ENCODE measurements at places on chromosomes 16 and 17. TPM values are rescaled to one million over a fixed set of nuclear protein-coding genes. Genes with fewer than 3 reads are reported as not detected.
A peak's percentile ranks its signal among the peaks of the same experiment; 100 is the strongest.

GRCh38 chr17:37137906-37138514 is 189.3 kb downstream of the AATF start:
- no peak overlapping the region for H3K27ac ChIP-seq
- H3K27me3 ChIP-seq = no peaks in the 10 kb centered on the region
- H3K4me1 ChIP-seq = no peaks in the 10 kb centered on the region

Gene HSPB9
- total RNA-seq = 0.17 TPM

- no peak overlapping the region for H3K27ac ChIP-seq
- no peaks in the 10 kb centered on the region for H3K4me1 ChIP-seq
- no peak overlapping the region for H3K4me3 ChIP-seq
Observed at GRCh38 chr16:54231336-54231735, 55.3 kb downstream of the IRX3 start.

DNA sequence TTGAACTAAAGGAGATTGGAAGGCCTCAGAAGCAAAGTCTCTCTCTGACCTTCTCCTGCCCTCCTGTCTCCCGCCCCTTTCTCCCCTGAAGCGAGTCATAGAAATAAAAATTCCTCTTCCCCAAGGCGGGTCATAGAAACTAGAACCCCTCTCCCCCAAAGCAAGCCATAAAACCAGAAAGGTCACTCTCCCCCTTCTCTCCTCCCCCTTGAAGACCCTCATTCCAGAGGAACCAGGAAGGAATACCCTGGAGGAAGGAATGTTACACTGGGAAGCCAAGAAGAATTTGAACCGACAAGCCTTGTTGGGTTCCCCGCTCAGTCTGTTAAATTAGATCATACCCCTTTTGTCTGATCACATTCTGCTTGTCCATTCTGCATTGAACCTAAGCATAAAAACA is 2.7 kb upstream of the GJC1 start:
- H3K36me3 ChIP-seq = no peaks in the 10 kb centered on the region
- no peak overlapping the region for H3K27ac ChIP-seq
- H3K27me3 ChIP-seq = no peaks in the 10 kb centered on the region
- H3K4me3 ChIP-seq = no peak overlapping the region
- no peak for DNase-seq
- H3K4me1 ChIP-seq = peaks cover 10% of the 10 kb centered on the region

GRCh38 chr16:69890114-69890891 is 60.8 kb upstream of the CLEC18A start:
- DNase-seq = no peak
- no peak overlapping the region for H3K4me3 ChIP-seq
- H3K4me1 ChIP-seq = no peaks in the 10 kb centered on the region
- no peaks in the 10 kb centered on the region for H3K27me3 ChIP-seq
- H3K36me3 ChIP-seq = peaks cover 16% of the 10 kb centered on the region
- H3K27ac ChIP-seq = peak overlapping the region; percentile 14

Gene MYH13
- not detected for total RNA-seq

DNA sequence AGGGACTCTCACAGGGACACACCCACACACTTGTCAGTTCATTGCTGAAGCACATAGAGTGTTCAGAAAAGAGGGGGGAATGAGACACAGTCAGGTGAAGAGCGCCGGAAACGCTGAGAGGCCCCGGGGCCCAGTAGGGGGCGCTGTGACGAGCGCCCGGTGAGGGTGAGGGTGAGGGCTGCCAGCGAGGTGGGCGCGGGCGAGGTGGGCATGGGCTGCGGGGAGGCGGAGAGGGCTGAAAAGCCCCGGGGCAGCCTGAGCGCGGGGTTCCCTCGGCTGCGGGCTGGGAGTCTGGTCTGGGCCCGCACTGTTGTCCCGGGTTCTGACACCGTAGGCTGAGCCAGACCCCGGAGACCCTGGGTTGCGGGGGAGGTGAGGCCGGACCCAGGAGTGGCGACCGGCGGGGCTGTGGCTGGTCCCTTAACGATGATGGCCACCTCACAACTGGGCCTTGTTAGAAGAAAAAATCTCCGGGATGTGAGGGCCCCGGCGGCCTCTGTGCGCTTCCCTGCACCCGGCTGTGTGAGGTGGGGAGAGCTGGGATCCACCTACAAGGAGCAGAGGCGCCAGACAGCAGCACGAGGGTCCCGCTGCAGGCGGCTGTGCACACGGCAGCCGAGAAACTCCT is 91.4 kb downstream of the C16orf78 start:
- no peaks in the 10 kb centered on the region for H3K27me3 ChIP-seq
- H3K4me1 ChIP-seq = peaks cover 2% of the 10 kb centered on the region
- no peaks in the 10 kb centered on the region for H3K36me3 ChIP-seq

DNA sequence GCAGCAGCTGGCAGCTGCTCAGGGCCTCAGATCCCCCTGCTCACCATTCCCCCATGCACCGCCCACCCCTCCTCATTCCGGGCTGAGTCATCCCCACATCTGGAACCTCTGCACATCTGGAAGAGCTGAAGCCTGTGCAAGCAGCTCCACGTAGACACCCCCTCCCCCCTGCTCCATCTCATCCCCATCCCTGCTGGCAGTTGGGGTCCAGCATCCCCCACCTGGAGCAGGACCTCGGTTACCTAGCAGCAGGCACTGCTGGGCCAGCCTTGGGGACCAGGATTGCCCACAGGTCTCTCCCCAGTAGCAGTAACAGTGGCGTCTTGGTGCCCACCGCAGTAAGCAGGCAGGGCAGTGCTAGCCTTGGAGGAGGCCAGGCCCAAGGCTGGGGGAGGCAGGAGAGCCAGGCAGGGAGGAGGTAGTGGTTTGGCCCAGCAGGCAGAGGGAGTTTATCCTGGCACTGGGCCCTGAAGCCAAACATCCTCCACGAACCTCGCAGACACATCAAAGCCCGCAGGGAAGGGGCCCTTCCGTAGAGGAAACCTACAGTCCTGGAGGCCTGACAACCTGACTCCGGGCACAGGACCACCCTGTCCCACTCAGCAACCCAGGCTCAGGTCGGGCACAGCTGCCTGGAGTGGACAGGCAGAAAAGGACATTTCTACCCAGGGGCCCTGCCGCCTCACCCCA is 7.7 kb upstream of the TMEM92 start:
- H3K36me3 ChIP-seq = no peaks in the 10 kb centered on the region
- no peak overlapping the region for H3K4me3 ChIP-seq
- DNase-seq = peak; percentile 35
- peaks cover 4% of the 10 kb centered on the region for H3K4me1 ChIP-seq
- no peak overlapping the region for H3K27ac ChIP-seq

- H3K36me3 ChIP-seq = no peaks in the 10 kb centered on the region
- peak overlapping the region; percentile 52 for H3K27ac ChIP-seq
- no peaks in the 10 kb centered on the region for H3K27me3 ChIP-seq
Observed at GRCh38 chr17:80101946-80102663, 724 bp downstream of the GAA start.

DNA sequence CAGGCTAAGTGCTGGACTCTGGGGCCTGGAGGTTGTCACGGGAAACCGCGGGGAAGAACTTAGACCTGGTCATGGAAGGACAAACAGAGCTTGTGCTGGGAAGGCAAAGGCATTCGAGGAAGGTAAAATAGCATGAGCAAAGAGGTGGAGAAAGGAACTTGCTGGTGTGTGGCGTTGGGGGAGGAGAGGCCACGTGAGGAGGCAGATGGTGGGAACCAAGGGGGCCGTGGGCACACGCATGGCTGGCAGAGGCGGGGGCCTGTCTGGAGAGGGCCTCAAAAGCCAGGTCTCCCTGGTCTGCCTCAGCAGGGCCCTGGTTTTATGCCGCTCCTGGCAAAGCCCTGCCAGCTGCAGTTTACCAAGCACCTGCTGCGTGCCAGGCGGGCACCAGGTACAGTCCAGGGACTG is 15.3 kb downstream of the CORO7 start:
- peaks cover 3% of the 10 kb centered on the region for H3K36me3 ChIP-seq
- no peaks in the 10 kb centered on the region for H3K27me3 ChIP-seq
- no peak for DNase-seq
- H3K27ac ChIP-seq = no peak overlapping the region
- H3K4me1 ChIP-seq = no peaks in the 10 kb centered on the region
- H3K4me3 ChIP-seq = no peak overlapping the region

DNA sequence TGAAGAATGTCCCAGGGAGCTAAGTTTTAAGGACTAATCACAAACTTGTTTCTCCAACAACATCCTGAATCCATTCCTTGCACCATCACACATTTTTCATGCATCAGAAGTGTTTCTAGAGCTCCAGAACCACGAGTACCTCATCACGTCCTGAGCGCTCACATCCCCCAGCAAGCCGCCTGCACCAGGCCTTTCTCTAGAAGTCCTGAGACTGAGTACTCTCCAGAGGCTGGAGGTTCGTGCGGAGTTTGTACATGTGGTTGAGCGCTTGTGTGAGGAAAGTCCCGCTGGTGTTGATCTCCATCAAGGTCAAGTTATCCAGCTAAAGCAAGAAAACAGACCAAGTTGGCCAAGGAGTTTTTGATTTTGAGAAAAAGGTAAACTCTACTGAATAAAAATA is 10.7 kb downstream of the GINS2 start:
- H3K36me3 ChIP-seq = no peaks in the 10 kb centered on the region
- DNase-seq = no peak
- H3K27me3 ChIP-seq = no peaks in the 10 kb centered on the region
- no peak overlapping the region for H3K4me3 ChIP-seq
- H3K27ac ChIP-seq = no peak overlapping the region

Gene CALB2
- total RNA-seq = not detected

- no peaks in the 10 kb centered on the region for H3K36me3 ChIP-seq
- peaks cover 2% of the 10 kb centered on the region for H3K27me3 ChIP-seq
- H3K4me1 ChIP-seq = no peaks in the 10 kb centered on the region
- DNase-seq = no peak
Observed at GRCh38 chr17:10059684-10060211, 138.7 kb downstream of the GAS7 start.

GRCh38 chr16:66273053-66273452 is 93.4 kb upstream of the CDH5 start:
- H3K27me3 ChIP-seq = no peaks in the 10 kb centered on the region
- DNase-seq = no peak
- no peak overlapping the region for H3K4me3 ChIP-seq
- H3K36me3 ChIP-seq = no peaks in the 10 kb centered on the region

Gene PRSS21
- not detected for total RNA-seq

DNA sequence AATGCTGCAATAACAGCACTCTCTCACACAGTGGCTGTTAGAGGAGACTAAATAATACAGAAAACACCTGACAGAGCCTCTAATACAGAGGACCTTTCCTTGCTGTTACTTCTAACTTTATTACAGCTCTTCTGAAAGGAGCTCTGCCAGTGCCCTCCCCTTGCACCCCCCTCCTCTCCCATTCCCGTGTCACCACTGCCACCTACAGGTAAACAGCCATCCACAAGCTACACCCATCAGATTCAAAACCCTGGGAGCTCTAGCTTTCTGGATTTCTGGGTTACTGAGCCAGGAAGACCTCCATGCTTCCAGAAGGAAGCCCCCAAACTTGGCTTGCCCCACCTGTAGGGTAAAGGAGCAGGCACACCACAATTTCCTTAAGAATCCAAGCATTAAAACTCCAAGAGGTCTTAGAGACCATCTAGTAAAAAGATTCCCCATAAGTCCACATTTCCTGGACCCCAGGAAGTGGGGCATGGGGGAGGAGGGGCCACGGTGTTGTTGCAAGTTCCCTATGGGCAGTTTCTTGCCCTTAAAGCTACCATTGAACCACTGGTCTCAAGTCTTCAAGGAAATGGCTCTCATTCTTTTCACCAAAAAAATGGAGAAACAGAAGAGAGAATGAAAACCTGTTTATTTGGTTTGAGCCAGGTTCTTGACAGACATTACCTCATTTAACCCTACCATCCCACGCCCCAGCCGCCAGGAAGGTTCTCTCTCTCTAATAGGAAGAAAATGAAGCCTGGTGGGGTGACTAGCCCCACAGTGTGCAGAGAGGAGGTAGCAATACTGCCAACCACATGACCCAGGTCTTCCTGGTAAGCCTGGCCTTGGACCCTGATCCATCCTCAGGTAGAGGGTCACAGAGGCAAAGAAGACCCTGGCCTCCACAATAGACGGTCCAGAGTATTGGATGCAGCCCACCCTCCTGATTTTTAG is 52.8 kb downstream of the TOM1L2 start:
- H3K4me3 ChIP-seq = no peak overlapping the region
- DNase-seq = peak; percentile 70
- no peaks in the 10 kb centered on the region for H3K27me3 ChIP-seq
- H3K27ac ChIP-seq = no peak overlapping the region
- H3K4me1 ChIP-seq = peaks cover 17% of the 10 kb centered on the region

Gene LDHD
- total RNA-seq = 27.7 TPM

DNA sequence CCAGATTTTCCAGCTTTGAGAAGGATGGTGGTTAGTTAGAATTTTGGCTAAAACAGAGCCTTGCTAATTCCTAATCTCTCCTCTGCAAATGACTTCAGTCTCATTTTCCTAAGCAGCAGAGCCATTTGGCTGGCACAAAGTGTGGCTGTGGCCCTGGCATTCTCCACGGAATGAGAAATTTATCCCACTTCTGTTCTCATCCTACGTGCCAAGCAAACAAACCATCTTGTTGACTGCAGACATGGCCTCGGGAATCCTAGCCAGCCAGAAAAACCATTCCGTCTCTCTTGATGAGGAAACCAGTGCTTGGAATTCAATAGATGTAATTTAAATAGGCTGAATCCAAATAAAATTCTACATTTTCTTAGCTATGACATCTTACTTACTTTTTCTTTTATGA is 34.1 kb upstream of the ELAC2 start:
- no peak overlapping the region for H3K4me3 ChIP-seq
- no peak overlapping the region for H3K27ac ChIP-seq
- H3K27me3 ChIP-seq = no peaks in the 10 kb centered on the region
- no peaks in the 10 kb centered on the region for H3K36me3 ChIP-seq
- DNase-seq = no peak
- no peaks in the 10 kb centered on the region for H3K4me1 ChIP-seq

Gene RAI1
- total RNA-seq = 7.6 TPM

Gene LITAFD
- not detected for total RNA-seq

DNA sequence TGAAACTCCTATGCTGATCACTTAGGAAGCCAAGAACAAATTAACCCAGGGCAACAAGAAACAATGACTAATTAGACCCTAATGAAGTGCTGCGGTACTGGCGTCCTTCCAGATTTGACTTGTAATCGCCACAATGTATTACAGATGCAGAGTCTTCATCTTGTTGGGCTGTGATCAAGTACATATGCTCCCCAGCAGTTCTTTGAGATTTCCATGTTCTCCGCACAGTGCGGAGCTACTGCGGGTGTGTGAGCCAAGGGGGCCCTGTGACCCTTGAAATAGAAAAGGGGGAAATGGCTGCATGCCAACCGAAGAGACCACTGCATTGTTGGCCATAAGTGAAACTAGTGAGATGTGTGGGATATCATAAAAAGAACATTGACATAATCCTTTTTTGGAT is 469.9 kb downstream of the MAF start:
- no peaks in the 10 kb centered on the region for H3K4me1 ChIP-seq
- H3K4me3 ChIP-seq = no peak overlapping the region
- H3K36me3 ChIP-seq = no peaks in the 10 kb centered on the region
- H3K27me3 ChIP-seq = no peaks in the 10 kb centered on the region

- H3K36me3 ChIP-seq = peaks cover 18% of the 10 kb centered on the region
- DNase-seq = no peak
- H3K27me3 ChIP-seq = no peaks in the 10 kb centered on the region
- H3K27ac ChIP-seq = no peak overlapping the region
- H3K4me3 ChIP-seq = no peak overlapping the region
Observed at GRCh38 chr16:77729951-77730350, 7.6 kb downstream of the NUDT7 start.

GRCh38 chr16:49492896-49493626 is 119.5 kb downstream of the C16orf78 start:
- no peaks in the 10 kb centered on the region for H3K27me3 ChIP-seq
- H3K27ac ChIP-seq = no peak overlapping the region
- H3K36me3 ChIP-seq = no peaks in the 10 kb centered on the region
